ENCODE measurements at places on chromosomes 1 and 21. TPM values are rescaled to one million over a fixed set of nuclear protein-coding genes. Genes with fewer than 3 reads are reported as not detected.

The ACTRT2 gene
- not detected for total RNA-seq

The SLC1A7 gene
- not detected for total RNA-seq

The ERG gene
- total RNA-seq, result 98.8 TPM

The FBXO2 gene
- 1.7 TPM for total RNA-seq

The SPATA45 gene
- not detected for total RNA-seq

The ZSWIM5 gene
- 6.5 TPM for total RNA-seq

The KRTAP23-1 gene
- not detected for total RNA-seq

The LAPTM5 gene
- 39.9 TPM for total RNA-seq

The SDF4 gene
- total RNA-seq, result 160 TPM

Measured in dermis blood vessel endothelial cell (primary cell).